Esophagus squamous epithelium (tissue), 5 donors: ENCODE measurements at places on chromosomes 3 and 15.

- DNase-seq, result no peak
Observed at GRCh38 chr3:67661089-67661488, 6.7 kb upstream of the SUCLG2 start.

- no peak for DNase-seq
Observed at GRCh38 chr15:80970018-80970657, 19.5 kb downstream of the MESD start.

GRCh38 chr3:133330065-133330464, 69.8 kb upstream of the BFSP2 start:
- DNase-seq, result no peak

DNA sequence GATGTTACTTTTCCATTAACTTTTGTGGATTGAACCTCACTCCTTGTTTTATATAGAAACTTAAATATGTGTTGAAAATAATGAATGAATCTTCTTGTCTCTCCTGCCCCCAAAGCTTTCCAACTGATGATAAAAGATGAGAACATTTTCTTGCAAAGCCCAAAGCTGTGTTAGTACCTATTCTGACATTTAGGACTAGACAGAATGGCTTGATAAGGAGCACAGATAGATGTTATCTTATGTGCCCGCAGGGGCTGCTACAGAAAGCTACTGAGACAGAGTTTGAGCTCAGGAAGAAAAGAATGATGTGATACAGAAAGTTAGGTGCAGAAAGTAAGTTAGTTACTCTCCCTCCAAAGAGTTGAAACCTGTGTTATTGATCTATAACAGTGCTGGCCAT, 109.4 kb upstream of the ATP11B start:
- DNase-seq, result no peak

GRCh38 chr3:156862338-156862737, 36.2 kb downstream of the LEKR1 start:
- no peak for DNase-seq

DNA sequence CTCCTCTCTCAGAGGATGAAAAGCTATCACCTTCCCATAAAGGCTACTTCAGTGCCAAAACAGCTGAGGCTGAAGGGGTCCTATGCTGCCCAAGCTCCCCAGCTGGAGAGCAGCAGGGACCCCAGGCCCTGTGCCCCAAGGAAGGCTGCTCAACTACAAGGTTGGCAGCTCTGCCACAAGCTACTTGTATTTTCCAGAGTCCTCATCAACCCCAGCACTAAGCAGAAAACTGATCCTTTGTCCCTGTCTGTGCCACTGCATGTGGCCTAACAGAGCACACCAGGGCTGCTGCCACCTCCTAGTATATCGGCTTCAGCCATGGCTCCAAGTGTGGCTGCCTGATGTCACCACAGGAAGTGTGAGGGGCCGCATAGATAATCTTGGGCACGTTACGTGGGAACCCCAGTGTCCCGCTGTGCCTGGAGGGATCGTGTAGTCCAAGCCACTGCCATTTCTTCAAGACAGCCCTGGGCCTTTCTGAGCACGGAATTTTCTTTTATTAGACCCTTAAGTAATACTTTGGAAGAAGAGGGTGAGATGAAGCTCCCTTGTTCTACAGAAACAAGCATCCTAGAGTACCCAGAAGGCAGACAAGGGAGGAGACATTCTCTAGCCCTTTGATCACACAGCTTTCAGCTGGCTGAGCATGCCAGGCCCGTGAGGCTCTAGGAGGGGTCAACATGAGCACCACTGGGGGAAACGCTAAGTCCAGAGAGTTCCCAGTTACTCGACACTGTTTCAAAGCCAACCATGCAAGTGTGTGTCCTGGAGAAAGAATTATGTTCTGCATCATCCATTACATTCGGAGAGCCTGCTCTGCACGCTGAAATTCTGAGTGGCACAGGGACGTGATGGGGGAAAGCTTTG, 60.7 kb downstream of the CAPN7 start:
- DNase-seq, result no peak

DNA sequence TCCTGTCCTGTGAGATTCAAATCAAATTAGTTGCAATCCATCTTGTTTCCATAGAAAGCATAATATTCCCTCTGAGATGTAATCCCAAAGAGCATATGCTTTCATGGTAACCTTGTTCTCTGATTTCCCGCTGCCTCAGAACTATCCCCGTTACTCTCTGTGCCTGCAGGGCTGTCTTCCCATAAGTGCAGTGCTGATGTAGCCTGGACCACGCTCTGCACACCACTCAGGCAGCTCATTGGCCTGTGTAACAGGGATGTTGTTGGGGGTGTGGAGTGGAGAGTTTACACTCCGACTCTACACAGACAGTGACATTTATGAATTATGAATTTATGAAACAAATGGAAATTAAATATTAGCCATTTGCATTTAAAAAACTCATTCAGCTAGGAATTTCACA, 33.6 kb upstream of the CNTN3 start:
- DNase-seq, result no peak

GRCh38 chr3:169259661-169260060, 403.9 kb downstream of the MECOM start:
- no peak for DNase-seq
